ENCODE measurements at places on chromosomes 5 and 9.

DNA sequence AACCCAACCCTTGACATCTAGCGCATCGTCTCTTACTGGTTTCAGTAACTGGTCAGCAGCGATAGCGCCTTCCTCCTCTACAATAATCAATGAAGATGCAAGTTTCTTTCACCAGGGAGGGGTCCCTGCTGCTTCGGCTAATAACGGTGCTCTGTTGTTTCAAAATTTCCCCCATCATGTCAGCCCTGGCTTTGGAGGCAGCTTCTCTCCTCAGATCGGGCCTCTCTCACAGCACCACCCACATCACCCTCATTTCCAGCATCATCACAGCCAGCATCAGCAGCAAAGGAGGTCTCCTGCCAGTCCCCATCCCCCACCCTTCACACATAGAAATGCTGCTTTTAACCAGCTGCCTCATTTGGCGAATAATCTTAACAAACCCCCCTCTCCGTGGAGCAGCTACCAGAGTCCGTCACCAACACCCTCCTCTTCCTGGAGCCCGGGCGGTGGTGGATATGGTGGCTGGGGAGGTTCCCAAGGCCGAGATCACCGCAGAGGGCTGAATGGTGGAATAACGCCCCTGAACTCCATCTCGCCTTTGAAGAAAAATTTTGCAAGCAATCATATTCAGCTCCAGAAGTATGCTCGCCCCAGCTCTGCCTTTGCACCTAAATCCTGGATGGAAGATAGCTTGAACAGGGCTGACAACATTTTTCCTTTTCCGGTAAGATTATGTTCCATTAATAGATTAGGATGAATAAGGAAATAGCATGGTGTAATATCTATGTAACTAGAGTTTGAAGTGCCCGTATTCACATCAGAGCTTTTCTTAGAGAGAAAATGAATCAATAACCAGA, 2.2 kb downstream of the CPEB4 start:
- DNase-seq: peak; percentile 39

DNA sequence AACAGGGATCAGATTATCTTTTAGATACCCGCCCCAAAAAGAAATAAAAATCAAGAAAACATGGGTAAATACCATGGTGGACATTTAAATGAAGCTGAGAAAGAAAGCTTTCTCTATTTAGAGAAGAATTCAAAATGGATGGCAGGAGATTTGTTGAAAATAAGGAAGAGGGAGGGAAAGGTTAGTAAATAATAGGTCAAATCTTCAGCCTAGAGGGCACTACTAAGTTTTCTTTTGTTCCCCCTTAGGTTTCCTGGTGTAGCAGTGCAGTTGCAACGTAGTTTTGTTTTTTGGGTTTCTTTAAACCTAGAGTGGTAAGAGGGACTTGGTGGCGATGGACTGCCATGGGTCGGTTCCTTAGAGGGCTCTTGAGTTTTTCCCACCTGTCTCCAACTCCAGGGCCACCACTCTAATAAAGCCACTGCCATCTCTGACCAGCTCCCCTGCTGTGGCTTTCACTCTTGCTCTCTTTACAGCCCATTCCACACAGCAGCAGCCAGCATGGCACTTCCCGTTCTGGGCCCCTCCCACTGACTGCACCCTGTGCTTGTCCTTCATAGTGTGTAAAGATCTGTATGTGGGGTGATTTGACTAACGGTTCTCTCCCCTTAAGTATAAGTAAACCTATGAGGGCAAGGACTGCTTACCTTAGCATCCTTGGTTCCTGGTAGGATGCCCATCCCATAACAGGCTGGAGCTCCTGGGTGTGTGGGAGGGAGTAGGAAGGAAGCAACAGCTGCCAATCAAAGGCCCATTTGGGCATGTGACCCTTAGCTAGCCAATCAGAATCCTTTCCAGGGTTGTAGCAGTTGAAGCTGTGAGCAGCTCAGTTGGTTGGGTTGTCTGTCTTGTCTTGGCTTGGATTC, 118.3 kb downstream of the SLC1A3 start:
- DNase-seq: no peak

DNA sequence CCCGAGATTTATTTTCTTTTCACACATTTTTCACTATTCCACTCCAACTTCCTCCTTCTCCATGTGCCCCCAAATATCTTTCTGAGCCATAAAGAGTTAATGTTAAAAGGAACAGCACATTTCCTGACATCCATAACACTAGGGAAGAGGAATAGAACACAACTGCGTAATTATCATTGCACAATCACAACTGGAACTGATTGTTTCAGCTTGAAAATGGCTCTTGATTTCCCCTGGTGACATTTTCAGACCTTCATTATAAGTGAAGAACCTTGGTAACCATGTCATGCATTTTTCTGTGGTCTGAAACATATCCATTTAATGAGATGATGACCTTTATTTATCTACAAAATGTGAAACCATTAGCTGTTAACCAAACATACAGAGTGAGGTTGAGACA, 82.4 kb downstream of the PCSK1 start:
- no peak for DNase-seq

- no peak for DNase-seq
Measured at GRCh38 chr5:143350751-143351602, 52.5 kb downstream of the NR3C1 start.

GRCh38 chr5:10502130-10502529, 60.5 kb downstream of the ROPN1L start:
- no peak for DNase-seq

DNA sequence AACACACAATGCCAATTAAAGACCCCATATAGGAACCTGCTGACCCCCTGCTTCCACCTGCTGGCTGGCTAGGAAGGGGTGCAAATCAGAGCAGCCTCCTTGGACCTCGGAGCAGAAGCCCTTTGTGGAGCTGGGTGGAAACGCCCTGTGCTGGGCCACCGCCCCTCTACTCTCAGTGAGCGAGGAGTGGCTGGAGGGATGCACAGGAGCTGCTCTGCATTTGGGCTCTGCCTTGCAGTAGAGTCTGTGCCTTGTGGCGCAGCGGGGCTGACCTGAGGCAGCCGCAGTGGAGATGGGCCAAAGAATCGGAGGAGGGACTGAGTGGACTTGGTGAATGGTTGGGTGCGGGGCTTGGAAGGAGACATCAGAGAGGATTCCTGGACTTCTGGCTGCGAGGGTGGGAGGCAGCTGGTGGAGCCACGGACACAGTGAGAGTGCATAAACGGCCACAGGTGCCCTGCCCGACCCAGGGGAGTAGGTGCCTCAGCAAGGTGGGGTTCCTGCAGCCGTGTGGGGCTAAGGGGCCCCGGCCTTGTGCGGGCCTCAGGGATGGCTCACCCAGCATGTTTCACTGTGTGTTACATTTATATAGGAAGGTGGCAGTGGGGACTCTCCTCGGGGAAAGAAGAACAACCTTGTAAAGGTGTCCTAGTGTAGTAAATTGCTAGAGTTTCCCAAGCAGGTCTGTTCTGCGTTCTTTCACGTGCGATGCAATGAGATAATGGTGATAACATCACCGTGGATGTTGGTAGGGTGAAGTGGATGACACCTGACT, 14.1 kb upstream of the IRX4 start:
- DNase-seq: no peak

DNA sequence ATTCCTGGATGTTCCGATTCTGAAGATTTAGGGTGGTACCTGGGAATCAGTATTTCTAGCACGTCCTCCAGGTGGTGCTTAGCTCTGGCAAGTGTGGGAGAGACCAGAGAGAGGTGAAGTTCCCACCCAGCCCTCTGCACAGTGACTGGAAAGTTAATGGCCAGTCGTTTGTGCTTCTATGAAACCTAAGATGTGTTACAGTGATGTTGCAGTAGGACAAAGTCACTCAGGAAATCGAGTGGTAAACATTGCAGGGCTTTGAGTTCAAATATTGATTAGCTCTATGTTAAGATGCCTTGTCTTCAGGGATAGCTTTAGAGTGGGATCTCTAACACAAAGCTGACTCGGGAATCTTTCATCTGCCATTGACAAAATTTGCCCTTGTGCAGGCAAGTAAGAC, 55.6 kb downstream of the PIK3R1 start:
- no peak for DNase-seq

- DNase-seq: no peak
Measured at GRCh38 chr9:36165826-36166167, 3.4 kb upstream of the CCIN start.

GRCh38 chr9:110028676-110029075, 179.3 kb downstream of the C9orf152 start:
- DNase-seq: no peak

DNA sequence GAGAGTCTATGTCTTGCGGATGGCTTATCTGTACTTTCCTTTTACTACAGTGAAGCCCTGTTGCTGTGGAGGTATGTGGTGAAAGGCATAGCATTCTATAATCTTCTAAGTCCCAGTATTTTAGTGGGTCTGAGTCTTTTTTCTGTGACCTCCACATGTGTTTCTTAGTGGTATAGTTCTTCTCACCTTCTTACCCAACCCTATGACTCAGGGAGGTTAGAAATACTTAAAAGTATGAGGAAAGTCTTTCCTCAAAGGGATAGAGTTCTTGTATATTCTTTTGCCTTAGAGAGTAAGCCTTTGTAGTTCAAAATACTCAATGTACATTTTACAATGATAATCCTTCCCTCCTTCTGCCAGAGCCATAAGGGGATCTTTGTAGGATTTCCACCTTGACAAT, 621.9 kb upstream of the CTNND2 start:
- no peak for DNase-seq

DNA sequence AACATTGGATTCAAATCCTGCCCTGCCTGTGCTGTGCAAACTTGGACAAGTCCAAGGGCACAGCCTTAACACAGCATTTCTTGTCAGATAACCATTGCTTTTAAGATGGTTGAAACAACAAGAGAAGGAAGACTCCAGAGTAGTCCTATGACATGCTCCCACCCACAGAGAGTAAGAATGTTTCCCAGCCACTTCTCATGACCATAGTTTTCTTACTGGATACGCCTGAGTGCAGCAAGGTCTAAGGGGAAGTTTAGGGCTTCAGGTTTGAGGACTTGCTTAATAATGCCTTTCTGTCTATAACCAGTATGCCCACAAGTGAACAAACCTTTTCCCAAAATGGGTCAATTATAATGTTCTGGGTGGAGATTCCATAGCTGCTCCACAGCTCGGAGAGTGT, 126.4 kb downstream of the SLF1 start:
- no peak for DNase-seq

DNA sequence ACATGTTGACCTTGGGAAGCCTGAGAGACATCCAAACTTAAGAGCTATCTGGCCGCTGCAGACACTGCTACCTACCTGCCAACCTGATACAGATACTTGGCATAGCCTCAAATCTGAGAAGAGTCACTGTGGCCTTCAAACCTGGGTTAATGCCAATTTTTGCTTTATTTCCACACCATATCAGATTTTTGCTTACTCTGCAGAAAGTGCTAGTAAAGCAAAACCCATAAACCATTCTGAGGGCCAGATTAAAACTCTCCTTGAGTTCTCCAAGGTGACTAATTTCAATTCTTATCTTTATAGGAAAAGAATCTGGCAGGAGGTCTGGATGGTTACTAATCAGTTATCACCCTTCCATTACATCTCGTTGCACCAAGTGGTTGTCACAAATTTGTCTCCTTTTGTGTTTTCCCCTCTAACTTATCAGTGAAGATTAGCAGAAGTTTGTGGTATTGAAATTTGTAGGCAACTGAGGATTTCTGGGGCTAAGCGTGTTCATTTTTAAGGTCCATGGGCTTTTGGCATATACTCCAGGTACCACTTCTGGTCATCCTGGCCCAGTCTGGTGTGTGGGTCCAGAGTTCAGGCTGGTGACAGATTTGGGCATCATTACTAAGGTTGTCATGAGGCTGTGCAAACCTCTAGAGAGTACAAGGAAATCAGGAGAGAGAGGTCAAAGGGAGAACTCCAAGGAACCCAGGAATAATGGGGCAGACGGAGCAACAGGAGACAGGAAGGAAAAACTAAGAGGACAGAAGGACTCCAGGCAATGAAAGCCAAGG, 177.9 kb downstream of the TSSK1B start:
- no peak for DNase-seq

DNA sequence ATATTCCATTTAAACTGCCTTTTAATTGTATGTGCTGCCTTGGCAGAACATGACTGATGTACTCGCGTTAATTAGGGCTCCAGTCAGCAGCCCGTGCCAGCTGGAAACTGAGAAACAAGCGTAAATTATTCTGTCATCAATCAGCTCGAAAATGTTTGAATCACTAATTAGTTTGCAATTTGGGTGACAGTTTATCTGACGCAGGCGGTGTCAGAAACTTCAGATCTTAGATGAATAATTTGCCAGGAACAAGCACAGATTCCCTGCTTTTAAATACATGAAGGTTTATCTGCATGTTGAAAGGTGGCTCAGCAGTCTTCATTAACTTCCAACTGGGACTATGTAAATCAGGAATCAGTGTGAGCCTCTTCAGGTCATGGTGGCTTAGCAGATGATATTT, 176.0 kb upstream of the TLE4 start:
- DNase-seq: no peak

GRCh38 chr5:88879724-88880123, 3.3 kb downstream of the MEF2C start:
- no peak for DNase-seq

DNA sequence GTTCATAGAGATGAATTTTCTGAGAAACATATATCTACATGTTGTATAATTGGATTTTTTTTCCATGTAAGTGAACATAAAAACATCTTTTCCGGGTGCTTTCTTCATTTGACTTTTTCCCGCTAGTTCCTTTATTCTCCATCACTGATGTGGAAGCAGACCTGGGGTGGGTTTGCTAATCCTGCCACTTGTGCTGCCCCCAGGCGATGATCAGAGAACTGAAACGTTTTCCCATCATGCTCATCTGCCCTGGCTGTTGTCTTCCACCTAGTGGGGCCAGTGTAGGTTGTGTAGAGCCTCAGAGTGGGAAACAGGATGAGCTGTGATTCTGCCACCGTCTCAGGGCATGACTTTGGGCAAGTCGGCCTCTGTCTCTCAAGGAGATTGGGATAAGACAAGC, 34.2 kb upstream of the TGFBR1 start:
- no peak for DNase-seq

- DNase-seq: no peak
Measured at GRCh38 chr5:174755106-174755505, 30.7 kb downstream of the MSX2 start.

DNA sequence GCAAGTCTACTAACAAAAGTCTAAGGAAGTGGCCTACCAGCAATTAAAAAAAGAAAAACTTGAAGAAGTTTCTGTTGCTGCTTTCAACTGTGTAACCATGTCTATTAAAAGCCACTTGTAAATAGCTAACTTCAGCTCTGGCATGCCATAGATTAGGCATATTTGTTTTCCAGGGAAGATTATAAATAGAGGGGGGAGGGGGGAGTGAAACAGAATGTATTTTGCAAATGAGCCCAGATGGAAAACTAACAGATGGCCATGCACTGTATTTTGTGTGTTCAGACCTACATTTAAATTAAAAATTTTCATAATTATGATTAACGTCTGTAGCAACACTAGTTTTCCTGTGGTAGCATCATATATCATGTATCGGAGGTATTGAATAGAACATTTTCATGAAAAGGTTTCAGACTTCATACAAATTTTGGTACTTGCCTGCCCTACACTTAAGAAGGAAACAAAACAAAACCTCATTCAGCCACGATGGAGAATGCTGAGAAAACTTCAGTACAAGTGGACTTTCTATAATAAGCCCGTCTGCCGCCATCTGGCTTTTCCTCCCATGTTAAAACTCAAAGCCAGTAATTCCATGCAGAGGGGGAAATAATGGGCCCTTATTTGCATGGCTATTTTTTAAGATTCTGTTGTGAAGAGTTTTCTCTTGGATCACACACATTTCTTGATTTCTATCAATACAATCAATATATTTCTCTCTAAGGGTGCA, 220.4 kb upstream of the SMARCA2 start:
- no peak for DNase-seq

GRCh38 chr9:88653911-88654310, 118.9 kb downstream of the NXNL2 start:
- DNase-seq: no peak

- no peak for DNase-seq
Measured at GRCh38 chr9:6052293-6052919, 37.0 kb upstream of the RANBP6 start.
